ENCODE measurements at places on chromosomes 6 and 20. TPM values are rescaled to one million over a fixed set of nuclear protein-coding genes. Genes with fewer than 3 reads are reported as not detected.
A peak's percentile ranks its signal among the peaks of the same experiment; 100 is the strongest.

PPP1R3G gene
- not detected for total RNA-seq

TBXT gene
- total RNA-seq, result not detected

GRCh38 chr6:129181001-129181400, 298.1 kb downstream of the LAMA2 start:
- no peak overlapping the region for H3K4me3 ChIP-seq
- H3K27me3 ChIP-seq, result no peaks in the 10 kb centered on the region
- no peaks in the 10 kb centered on the region for H3K4me1 ChIP-seq
- H3K27ac ChIP-seq, result no peak overlapping the region
- no peak for DNase-seq
- no peaks in the 10 kb centered on the region for H3K36me3 ChIP-seq

GRCh38 chr20:8808202-8808535, 260.7 kb upstream of the PLCB4 start:
- no peak for DNase-seq
- H3K4me3 ChIP-seq, result no peak overlapping the region
- peak overlapping the region; percentile 62 for H3K27ac ChIP-seq
- peaks cover 35% of the 10 kb centered on the region for H3K4me1 ChIP-seq
